ENCODE measurements at places on chromosomes 12 and 14.

DNA sequence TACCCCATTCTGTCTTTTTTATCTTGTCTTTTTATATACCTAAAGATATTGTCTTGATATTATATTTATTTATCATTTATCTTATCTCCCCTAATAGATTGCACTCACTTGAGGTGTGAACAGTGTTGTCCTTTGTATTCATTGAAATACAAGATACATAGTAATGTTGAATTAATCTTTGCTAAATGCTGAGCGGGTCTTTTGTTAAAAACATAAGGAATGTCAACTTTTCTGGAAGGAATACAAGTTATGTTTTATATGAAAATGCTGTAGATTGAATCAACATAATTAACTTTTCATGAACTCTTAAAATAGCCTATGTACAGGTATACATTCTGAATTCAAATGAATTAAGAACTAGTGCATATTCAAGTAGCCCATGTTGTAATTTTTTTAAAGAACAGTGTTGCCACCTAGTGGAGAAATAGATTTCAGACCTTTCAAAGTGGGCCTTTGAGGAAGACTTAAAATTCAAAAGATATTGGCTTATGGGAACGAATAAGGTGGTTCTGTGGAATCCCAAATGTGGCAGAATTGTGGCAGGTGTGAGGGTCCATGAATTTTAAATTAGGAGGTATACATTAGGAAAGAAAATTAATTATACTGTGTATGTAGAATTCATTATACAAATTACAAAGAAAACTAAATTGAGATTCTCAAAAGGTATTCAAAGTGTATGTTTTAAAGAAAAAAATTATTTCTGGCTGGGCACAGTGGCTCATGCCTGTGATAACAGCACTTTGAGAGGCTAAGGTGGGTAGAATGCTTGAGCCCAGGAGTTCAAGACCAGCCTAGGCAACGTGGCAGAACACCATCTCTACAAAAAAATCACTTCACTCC lies 19.1 kb downstream of the BBOF1 start:
- DNase-seq: peak; percentile 23

GRCh38 chr14:91866061-91866460 lies 1.3 kb downstream of the TC2N start:
- DNase-seq: no peak

DNA sequence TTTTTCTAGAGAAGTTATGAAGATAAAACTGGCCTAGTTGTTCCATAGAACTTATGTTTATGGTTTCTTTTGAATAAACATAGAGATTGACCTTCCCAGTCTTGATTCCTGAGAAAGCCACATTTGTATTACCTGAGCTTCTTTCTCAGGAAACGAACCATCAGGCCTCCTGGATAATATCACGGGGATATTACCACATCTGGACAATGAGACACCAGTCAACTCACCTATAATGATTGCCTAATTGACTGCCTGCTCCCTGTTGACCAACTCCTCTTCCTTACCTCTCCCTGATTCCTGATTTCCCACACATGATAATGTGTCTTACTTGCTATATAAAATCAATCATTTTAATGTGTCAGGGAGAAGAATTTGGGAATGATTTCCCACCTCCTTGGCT lies 822.7 kb downstream of the LRFN5 start:
- DNase-seq: no peak

GRCh38 chr12:69396041-69396440 lies 36.5 kb downstream of the YEATS4 start:
- DNase-seq: peak; percentile 69

DNA sequence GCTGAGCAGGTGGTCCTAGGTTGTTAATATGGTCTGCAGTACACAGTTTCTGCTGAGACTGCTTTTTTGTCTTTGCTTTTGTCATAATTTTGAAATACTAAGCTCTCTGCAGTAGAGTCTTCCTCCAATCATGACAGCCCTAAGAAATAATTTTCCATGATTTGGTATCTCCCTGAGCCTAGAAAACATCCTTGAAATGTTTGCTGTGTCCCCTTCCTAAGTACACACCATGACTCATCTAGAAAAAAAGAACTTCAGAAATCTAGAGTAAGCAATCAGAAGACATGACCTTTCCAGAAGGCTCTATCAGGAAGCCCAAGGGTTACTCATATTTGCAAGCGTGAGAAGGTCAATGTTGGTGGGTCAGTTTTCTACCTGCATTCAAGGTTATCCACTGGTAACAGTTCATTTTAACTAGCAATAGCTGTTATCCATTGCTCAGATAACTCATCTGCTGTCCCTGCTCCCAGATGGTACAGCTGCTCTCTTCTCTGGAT lies 16.4 kb downstream of the DAD1 start:
- DNase-seq: no peak

DNA sequence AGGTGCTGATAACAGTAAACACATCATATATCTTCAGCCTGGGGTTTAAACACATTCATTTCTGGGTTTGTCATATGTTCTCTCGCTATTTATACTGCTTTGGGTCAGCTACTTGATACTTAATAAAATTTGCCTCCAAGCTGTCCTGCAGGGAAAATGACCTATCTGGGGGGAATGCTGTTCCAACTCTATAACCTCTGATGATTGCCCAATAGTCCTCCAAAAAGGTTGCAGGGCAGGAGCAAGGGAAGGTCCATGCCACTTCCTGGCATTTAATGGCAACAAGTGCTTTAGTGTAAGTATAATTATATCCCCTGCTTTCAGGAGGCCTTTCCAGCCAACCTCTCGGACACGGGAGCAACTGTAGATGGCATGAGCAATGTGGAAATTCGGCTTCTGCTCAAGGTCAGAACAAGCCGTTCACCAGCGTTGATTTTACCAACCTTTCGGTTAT lies 198.0 kb upstream of the EEA1 start:
- DNase-seq: no peak

- no peak for DNase-seq
Measured at GRCh38 chr12:91988086-91988923, 157.3 kb downstream of the BTG1 start.

DNA sequence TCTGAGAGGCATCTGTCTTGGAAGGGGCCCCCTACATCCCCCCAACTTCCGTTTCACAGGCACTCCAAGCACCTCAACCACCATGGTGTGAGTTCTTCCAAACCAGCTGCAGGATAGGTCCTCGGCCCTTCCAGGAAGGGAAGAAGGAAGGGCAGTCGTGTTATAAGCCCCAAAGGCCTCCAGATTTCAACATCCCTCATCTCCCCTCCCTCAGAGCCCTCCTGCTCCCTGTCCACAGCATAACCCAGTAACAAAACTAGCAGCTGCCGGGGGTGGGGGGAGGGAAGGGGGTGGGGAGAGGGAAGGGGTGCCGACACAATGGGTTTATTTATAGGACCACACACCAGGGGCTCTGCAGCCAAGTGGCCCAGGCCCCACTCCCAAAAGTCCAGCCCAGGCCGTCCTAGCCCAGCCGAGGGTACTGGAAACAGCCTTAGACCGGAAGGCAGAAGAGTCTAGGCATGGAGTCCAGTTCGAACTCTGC lies 18.3 kb downstream of the NCKAP5L start:
- no peak for DNase-seq

DNA sequence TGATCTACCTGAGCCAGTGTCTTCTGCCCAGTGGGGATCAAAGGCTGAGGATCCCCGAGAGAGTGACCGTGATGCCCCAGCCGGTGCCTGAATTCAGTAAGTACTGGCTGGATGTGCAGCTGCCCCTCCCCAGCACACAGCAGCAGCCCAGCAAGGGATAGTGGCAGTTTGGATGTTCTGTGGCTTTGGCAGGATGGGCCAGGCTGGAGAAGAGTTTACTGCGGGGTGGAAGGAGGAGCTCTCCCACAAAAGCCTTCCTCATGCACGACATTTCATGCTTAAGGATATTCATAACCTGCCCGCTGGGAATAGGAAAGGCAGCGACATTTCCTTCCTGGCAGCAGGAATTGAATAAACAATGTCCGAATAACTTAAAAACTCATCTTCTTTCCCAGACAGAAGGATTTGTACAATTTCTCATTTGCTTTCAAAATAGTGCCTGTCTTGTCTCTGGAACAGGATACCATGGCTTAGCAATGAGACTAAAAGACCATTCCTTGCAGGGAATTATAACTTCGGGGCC lies 135.6 kb upstream of the PRMT8 start:
- DNase-seq: no peak

GRCh38 chr12:52837413-52837741 lies 3.3 kb upstream of the KRT79 start:
- DNase-seq: no peak

GRCh38 chr12:38983117-38983571 lies 77.8 kb upstream of the CPNE8 start:
- no peak for DNase-seq

DNA sequence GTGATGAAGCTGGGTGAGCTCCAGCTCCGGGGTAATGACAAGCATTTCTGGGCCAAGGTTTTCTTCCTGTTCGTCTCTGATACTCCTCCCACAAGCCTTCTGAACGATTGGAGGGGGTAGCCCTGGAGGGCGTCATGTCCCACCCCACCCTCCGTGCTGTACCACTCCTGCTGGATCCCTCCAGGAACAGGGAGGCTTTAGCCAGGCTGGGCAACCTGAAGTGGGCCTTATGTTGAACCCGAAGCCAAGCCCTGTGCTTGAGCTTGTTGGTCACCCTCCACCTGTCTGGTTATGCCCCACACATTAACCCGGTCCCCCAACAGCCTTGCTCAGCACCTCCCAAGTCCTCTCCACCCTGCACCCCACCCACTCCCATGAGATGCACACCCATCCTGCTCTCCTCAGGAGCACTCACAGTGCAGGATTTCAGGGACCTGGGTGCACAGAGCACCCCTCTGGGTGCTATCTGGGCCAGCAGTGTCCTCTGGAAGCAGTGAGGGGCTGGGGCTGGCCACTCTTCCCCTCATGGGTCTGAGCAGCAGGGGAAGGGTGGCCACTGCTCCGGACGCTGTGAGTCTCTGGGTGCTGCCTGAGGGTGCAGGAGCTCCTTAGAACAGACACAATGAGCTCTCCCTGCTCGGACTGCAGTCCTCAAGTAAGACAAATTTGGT lies 6.8 kb upstream of the KRT83 start:
- DNase-seq: no peak

DNA sequence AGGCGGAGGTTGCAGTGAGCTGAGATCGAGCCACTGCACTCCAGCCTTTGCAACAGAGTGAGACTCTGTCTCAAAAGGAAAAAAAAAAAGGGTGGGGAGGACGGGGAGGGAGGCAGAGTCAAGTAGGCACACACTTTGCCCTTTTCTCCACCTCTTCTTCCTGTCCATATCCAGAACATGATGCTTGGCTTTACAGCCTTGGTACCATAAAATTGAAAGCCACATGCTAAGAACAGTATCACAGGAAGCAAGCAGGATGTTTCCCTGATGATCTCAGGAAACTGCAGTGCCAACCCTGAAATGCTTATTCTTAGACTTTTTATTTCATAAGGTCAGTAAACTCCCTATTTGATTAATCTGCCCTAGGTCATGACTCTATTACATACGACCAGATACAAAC lies 32.5 kb upstream of the YAF2 start:
- DNase-seq: no peak

- no peak for DNase-seq
Measured at GRCh38 chr12:59723520-59723919, 127.7 kb downstream of the SLC16A7 start.

GRCh38 chr14:51581017-51581881 lies 70.5 kb upstream of the FRMD6 start:
- no peak for DNase-seq

GRCh38 chr12:130335517-130336392 lies 1.9 kb upstream of the PIWIL1 start:
- DNase-seq: peak; percentile 0

DNA sequence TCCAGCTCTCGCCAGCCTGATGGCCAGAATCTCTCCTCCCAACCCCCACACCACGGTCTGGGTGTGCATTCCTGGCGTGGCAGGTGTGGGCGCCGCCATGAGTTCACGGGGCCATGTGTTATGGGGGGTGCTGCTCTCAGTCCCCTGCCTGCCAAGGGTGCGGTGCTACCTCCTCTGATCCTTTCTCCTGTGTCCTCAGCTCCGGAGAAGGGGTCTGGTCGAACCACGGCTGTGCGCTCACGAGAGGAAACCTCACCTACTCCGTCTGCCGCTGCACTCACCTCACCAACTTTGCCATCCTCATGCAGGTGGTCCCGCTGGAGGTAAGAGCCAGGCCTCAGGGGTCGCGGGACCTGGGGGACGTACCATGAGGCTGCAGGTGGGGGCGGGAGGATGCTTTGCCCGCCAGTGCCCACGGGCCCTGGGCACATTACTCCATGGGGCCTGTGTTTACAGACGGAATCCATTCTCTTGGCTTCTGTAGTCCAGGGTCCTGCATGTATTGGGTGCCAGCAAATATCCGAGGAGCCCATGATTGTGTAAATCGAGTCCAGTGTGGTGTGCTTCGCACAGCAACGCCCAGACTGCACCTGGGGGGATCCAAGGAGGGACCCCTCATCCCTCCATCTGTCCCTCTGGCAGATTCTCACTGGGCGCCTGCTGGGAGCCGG lies 130.8 kb downstream of the ADGRD1 start:
- no peak for DNase-seq

GRCh38 chr12:120640861-120641833 lies 721 bp downstream of the CABP1 start:
- no peak for DNase-seq

All from retinal pigment epithelial cell (primary cell).